ENCODE measurements at places on chromosomes 2 and 18. TPM values are rescaled to one million over a fixed set of nuclear protein-coding genes. Genes with fewer than 3 reads are reported as not detected.

DPYSL5 gene
- 0.06 TPM for total RNA-seq

- no peak overlapping the region for H3K27ac ChIP-seq
- no peaks in the 10 kb centered on the region for H3K27me3 ChIP-seq
- H3K4me1 ChIP-seq, result no peaks in the 10 kb centered on the region
These were observed 57.5 kb upstream of the AGPS start for GRCh38 chr2:177334940-177335543.

DNA sequence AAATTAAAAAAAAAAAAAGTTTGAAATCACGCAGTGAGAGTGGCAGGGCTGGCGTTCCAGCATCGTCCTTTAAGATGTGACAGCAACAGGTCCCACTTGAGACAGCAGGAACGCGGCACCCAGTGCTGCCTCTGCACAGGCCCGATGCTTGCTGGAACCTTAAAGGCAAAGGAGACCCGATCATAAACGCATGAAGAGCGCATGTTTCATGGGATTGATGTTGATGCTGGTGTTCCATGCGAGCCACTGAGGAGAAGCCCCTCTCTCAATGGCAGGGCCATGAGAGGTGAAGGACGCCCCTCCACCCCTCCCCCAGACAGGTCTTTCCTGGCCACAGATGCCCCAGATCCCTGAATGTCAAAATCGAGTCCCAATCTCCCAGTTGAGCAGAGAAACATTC, 17.9 kb upstream of the ALPI start:
- peak; percentile 28 for DNase-seq
- no peaks in the 10 kb centered on the region for H3K4me1 ChIP-seq
- H3K27ac ChIP-seq, result no peak overlapping the region
- H3K36me3 ChIP-seq, result no peaks in the 10 kb centered on the region

DNA sequence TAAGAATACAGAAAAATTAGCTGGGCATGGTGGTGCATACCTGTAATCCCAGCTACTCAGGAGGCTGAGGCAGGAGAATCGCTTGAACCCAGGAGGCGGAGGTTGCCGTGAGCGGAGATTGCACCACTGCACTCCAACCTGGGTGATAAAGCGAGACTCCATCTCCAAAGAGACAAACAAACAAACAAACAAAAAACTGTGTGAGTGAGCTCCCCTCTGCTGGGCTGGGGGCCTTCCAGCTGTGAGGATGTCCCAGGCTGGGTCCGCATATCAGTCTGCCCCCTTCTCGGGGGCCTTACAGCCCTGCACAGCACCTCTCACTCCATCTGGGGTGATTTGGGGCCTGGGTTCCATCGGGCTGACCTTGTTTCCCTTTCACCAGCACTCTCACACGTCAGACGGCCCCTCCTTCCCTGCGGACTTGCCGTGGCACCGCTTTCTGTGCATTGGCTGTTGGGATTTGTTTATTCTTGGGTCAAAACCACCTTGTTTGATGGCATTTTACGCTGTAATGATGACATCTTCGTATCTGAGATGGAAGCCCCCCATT, 2.8 kb upstream of the KLHL30 start:
- H3K27me3 ChIP-seq, result no peaks in the 10 kb centered on the region
- peaks cover 24% of the 10 kb centered on the region for H3K4me1 ChIP-seq
- H3K27ac ChIP-seq, result no peak overlapping the region
- no peak for DNase-seq
- no peaks in the 10 kb centered on the region for H3K36me3 ChIP-seq
- no peak overlapping the region for H3K4me3 ChIP-seq

DNA sequence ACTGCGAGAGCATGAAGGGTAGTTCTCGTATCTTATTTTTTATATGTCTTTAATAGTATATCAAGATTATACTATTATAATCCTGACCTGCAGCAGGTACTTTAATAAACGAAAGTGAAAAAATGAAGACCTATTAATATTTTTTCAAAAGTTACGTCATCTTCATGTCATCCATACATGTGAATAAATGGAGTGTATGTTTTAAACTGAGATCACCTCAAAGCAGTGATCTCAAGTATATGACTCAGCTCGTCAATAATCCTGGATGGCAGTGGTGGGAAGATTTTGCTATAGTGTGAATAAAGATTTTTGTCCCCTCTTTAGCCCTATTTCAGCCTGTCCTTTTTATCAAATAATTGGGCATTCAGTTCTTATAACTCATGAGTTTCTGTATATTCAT, 166.3 kb upstream of the FBXO11 start:
- DNase-seq, result no peak
- no peak overlapping the region for H3K4me3 ChIP-seq
- no peaks in the 10 kb centered on the region for H3K4me1 ChIP-seq
- no peak overlapping the region for H3K27ac ChIP-seq
- H3K27me3 ChIP-seq, result no peaks in the 10 kb centered on the region

- H3K27me3 ChIP-seq, result no peaks in the 10 kb centered on the region
- H3K4me3 ChIP-seq, result no peak overlapping the region
- no peaks in the 10 kb centered on the region for H3K36me3 ChIP-seq
- H3K4me1 ChIP-seq, result no peaks in the 10 kb centered on the region
- no peak for DNase-seq
These were observed 1280.5 kb upstream of the CDH2 start for GRCh38 chr18:29457316-29457889.

DNA sequence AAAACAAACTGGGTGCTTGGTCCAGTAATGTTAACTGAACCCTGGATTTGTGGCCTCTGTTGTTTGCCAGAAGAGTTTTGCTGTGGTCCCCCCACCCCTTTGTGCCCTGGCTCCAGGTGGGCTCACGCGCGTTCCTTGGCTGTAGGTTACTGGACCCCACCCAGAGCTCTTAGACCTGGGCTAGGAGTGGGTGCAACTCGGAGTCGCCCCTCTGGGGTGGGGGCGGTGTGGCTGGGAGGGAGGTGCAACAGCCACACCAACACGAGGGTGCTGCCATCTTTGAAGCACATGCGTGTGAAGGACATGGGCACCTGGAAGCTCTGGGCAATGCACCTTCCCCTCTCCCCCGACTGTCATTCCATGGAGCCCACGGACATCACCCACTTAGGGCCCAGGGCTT, 92.7 kb downstream of the USP40 start:
- peaks cover 18% of the 10 kb centered on the region for H3K4me1 ChIP-seq
- no peak overlapping the region for H3K4me3 ChIP-seq
- no peak for DNase-seq
- no peak overlapping the region for H3K27ac ChIP-seq

DNA sequence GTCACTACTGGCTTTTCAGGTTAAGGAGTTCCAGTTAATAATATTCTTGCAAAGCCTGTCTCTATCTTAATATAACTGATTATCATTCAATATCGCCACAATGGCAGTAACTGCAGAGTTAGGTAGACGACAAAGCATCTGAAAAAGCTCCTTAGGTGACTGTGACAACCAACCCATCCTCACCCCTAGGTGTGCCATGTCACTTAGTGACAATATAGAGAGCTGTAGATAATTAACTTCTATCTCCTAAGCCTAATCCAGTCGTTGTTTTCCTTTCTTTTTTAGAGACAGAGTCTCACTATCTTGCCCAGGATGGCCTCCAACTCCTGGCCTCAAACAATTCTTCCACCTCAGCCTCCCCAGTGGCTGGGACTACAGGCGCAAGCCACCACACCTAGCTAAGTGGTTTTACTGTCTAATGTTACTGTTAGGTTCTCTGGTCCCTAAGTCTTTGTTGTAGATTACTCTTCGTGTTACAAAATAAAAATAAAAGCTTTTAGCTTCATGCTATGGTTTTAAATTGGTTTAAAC, 65.2 kb downstream of the SPIRE1 start:
- no peak overlapping the region for H3K27ac ChIP-seq
- peaks cover 41% of the 10 kb centered on the region for H3K4me1 ChIP-seq
- no peak overlapping the region for H3K4me3 ChIP-seq
- H3K36me3 ChIP-seq, result no peaks in the 10 kb centered on the region

SERPINB10 gene
- not detected for total RNA-seq

DNA sequence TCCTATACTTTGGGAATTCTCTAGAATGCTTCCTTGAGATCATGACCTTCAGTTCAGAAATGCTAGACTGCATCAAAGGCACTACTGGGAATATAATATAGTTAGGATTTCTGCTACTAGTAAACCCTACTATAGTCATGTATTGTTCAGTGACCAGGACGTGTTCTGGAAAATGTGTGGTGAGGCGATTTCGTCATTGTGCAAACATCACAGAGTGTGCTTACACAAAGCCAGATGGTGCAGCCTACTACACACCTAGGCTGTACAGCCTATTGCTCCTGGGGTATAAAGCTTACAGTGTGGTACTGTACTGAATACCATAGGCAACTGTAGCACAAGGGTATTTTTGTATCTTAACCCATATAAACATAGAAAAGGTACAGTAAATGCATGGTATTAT, 13.0 kb downstream of the CXCR4 start:
- H3K36me3 ChIP-seq, result no peaks in the 10 kb centered on the region
- no peaks in the 10 kb centered on the region for H3K27me3 ChIP-seq
- H3K4me1 ChIP-seq, result no peaks in the 10 kb centered on the region
- no peak overlapping the region for H3K27ac ChIP-seq

- H3K36me3 ChIP-seq, result no peaks in the 10 kb centered on the region
- H3K4me3 ChIP-seq, result no peak overlapping the region
- no peaks in the 10 kb centered on the region for H3K4me1 ChIP-seq
- no peak for DNase-seq
- H3K27ac ChIP-seq, result no peak overlapping the region
- no peaks in the 10 kb centered on the region for H3K27me3 ChIP-seq
These were observed 441.7 kb upstream of the SMIM21 start for GRCh38 chr18:75869162-75869561.

GRCh38 chr2:118847762-118848172, 319 bp upstream of the EN1 start:
- peak overlapping the region; percentile 36 for H3K4me3 ChIP-seq
- H3K27me3 ChIP-seq, result peaks cover 82% of the 10 kb centered on the region
- no peak for DNase-seq
- no peak overlapping the region for H3K27ac ChIP-seq
